ENCODE measurements at places on chromosomes 6 and 20.

DNA sequence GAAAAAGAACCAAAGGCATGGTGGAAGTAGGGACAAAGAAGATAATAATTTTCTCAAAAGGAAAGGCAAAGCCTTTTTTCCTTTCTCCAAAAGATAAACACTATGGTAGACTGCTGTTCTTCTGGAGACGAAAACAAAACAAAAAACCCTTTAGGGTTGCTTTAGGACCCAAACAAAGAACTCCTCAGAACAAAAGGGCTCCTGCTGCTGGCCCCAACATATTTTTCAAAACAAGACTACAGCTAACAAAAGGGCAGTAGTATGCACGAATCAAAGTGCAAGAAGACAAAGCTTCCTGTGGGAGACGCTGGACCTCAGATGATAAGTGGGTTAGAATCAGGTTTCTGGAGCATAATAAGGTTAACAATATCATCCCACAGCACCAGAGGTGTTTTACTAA is 15.8 kb downstream of the NCOA5 start:
- no peak for DNase-seq

- no peak for DNase-seq
These were observed 147.0 kb downstream of the SOX4 start for GRCh38 chr6:21740376-21741124.

GRCh38 chr6:30259140-30260035 is 46.2 kb upstream of the TRIM26 start:
- DNase-seq, result peak; percentile 11

DNA sequence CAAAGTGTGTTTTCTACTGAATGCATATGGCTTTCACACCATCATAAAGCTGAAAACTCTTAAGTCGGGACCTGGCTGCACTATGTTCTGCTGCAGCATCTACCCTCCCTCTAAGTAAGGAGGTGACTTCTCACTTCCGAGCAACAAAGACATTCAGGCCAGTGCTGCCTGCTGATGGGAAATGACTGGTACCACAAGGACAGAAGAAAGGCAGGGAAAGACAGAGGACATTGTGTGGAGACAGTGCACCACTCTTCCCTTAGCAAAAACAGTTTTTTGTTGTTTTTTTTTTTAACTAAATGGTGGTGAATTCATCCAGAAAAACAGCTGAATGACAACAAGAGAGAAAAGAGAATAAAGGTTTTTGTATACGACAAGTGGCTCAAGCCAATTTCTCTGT is 81.5 kb downstream of the MAP7 start:
- DNase-seq, result no peak

DNA sequence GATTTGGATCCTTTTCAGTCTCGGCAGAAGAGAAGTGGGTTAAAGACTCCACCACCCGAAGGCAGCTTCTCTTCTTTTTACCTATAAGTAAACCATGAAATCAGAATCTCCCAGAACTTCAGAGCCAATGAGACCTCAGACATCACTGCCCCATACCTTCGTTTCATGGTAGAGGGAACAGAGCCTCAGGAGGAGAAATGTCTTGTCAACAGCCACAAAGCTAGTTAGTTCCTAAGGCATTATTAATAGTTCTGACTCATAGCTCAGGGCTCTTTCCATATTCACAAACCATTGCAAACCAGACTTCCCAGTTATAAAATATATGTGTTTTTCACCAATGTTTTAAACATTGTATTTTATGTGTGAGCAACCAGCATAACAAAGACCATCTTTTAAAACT is 118.7 kb upstream of the RIPOR2 start:
- no peak for DNase-seq

DNA sequence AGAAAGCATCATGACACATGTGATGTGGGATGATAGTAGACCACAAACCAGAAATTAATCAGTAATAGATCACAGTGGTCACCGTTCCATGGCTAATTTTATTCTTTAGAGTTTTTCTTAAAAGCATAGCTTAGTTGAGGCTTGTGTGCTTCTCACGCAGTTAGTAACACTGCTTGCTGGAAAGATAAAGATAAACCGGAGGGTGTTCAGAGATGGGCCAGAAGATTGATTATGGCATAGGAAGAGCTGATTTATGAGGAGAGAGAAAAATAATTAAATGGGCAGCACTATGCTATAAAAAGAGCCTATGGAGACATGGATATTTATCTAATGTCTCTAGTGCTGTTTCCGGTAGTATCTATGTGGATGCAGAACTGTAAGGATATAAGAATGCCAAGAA is 173.6 kb downstream of the MMS22L start:
- DNase-seq, result no peak

DNA sequence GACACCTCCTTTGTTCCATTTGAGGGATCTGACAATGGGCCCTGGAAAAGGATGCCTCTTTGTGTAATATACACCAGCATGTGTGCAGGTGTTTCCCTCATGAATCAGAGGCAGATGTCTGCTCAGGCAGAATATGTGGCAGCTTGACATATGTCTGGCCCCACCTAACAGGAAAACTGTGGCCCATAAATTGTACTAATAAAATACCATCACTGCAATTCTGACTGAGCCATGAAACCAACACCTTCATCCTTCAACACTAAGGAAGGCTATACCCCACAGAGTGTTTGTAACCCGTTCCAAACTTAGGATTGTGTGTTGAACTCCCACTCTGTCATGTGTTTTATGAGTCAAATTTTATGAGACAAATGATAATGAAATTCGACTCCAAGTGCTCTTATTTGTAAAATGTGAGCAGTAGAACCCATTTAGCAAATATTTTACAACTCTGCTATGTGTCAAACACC is 22.7 kb downstream of the LAMA4 start:
- no peak for DNase-seq

DNA sequence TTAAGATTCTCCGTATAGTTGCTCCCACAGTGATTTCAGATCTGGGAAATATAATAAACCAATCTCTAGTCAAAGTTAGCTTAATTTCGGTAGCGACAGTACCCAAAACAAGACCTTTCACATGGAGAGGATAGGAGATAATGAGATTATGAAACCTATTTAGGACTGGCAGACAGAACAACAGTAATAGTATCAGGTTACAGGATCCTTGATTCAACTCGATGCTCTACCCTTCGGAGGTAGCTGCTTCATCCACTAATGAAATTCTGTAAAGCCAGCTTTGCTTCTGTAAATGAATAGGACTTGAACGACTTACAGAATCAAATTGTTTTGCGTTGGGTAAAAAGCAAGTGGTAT is 534 bp upstream of the AKIRIN2 start:
- DNase-seq, result no peak

DNA sequence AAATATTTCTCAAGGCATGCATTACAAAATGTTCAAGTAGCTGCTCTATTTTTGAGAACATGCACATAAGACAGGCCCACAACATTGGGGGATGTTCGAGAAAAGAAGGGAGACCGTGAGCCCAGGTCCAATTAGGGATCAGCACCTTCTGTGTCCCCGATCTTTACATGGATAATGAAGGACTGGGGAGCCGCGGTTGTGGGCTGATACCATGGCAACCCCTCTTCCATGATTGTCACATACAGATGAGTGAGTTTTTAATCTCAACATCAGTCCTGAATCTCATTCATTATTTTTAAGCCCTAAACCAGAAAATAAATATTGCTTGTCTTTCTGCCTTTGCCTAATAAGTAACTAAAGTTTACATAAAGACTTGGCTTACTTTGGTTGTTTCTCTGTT is 935.7 kb downstream of the KIF16B start:
- DNase-seq, result no peak

DNA sequence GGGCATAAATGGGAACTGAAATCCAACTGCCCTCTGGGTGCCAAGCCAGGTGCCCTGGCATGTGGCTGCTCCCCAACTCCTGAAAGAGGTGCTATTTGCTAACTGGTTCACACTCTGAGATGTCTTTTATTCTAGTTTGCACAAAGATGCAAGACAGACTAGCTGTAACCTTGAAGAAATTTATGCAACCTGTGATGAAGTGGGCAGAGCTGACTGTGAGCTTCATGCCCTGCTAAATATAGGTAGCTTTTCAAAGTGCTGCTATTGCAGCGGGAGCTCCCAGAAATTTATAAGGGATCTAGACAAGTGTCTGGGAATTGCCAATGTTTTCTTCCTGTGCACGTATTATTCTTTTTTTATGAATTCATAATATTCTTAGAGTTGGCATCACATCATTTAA is 517.5 kb downstream of the RNF144B start:
- DNase-seq, result no peak

- no peak for DNase-seq
These were observed 66.3 kb downstream of the NOL4L start for GRCh38 chr20:32518593-32519380.

GRCh38 chr20:46990596-46991104 is 96.0 kb downstream of the EYA2 start:
- DNase-seq, result no peak

GRCh38 chr6:151009576-151009975 is 144.1 kb downstream of the MTHFD1L start:
- DNase-seq, result no peak

- no peak for DNase-seq
These were observed 4.9 kb upstream of the SCP2D1 start for GRCh38 chr20:18808712-18809111.

DNA sequence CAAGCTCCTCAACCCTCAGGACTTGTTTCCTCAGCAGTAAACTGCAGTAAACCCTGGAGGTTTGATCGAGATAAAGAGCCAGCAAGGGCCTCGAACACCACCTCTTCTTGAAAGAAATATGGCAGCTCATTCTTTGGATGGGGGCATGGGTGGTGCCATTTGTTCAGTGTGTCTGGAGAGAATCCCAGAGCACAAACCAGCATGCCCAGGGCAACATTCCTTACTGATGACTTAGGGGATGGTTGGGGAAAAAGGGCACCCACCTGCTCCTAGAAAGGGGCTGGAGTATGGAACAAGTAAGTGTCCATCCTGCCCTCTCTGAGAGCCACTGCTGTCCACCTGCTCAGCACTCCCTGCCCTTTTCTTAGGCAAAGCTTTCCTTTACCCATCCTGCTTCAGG is 31.3 kb upstream of the ZFAND3 start:
- DNase-seq, result no peak

GRCh38 chr6:41028561-41029412 is 10.2 kb downstream of the UNC5CL start:
- no peak for DNase-seq

- DNase-seq, result peak; percentile 46
These were observed 9.8 kb downstream of the MAPK13 start for GRCh38 chr6:36139991-36140710.

GRCh38 chr20:24417485-24417884 is 51.9 kb upstream of the SYNDIG1 start:
- no peak for DNase-seq

DNA sequence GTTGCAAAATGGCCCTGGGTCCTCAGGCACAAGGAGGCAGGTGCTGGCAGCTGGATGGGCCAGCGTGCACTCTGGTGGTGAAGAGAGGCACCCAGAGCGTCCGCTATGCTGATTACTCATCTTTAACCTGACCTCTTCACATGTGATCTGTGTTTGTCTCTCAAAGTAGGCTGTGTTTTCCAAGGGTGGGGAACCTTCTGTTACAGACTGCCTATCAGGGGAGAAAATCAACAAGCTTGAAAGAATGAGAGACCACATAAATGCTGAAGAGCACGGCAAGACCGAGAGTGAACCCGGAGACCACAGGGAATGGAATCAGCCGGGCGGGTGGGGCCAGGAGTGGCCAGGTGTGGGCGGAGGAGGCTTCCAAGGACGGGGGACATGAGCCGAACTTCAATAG is 16.2 kb downstream of the BNIP5 start:
- no peak for DNase-seq

DNA sequence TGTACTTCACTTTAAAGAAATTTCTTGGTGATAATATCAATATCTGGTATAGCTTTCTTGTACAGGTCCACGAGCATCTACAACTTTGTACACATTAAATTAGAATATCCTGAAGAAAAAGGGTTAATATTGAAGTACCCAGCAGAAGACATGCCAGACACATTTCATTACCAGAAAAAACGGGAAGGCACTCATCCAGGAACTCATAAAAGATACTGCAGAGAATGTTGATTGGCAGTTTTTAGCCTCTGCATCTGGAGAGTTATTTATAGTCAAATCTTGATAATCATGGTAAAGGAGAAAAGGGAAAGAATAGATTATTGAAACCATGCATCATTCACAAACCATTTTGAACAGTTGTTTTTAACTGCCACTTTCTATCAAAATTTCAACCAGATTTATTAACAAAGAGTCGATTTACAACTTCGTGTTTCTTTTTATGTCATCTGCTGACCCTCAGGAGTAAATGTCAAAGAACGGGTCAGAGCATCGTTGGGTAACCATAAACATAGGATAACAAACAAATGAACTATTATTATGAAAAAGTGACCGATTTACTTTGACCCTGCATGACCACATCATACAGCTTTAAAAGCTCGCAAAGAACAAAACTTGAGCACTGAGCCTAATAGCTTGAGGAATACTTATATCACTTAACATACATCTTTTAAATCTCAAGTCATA is 229.2 kb upstream of the SGK1 start:
- no peak for DNase-seq

GRCh38 chr6:88134575-88134974 is 31.6 kb downstream of the CNR1 start:
- no peak for DNase-seq

GRCh38 chr6:44806656-44807055 is 419.1 kb downstream of the CDC5L start:
- no peak for DNase-seq

DNA sequence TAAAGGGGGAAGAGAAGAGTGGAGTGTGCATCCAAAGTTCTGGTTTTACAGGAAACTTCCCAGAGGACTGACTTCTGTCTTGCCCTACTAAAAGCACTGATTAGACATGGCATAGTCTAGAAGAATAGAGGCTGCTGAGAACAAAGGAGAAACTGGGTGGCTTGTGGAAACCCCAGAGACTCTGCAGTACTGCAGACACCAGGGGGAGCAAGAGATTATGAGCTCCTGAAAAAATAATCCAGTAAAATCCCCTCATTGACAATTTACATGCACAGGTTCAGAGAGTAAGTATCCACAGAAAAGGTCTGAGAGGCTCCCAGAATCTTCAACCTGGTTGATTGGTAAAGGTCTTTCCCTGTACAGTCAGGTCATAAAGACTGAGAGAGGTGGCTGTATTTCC is 48.7 kb upstream of the CLVS2 start:
- no peak for DNase-seq

DNA sequence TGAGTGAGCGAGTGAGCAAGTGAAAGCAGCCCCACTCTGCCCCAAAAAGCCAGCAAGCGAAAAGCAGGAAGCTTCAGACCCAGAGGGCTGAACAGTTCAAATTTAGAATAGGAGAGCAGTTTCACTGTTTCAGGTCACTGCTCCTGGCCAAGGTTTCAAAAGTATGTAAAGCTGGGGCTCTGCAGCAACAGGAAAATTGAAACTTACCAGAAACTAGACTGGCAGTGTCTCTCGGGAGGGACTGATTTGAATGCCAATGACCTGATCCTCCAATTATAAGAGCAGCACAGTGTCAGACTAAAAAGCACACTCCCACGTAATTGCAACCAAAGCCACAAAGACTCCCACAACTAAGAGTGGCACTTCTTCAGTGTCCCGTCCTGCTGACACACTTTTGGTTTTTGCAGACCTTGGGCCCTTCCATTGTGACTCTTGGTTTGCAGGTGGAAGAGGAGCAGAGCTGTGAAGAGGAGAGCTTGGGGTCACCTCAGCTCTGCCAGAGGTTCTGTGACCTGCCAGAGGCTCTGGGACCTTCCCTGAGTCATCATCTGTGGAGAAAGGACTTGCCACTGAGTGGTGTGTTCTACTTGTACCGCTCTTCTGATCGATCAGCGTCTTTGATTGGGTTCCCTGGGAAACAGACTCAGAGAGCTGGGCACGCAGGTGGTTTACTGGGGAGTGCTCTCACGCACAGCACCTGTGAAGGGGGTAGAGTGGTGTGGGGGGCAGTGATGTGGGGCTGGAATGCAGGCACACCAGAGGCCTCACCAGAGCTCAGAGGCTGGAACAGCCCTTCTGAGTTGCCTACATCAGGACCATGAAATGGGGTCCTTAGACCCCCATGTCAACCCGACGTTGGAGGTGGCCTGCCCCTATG is 52.7 kb upstream of the PTGIS start:
- no peak for DNase-seq

Measured in erythroblast (primary cell).